NCI-H69 (cell line): ENCODE measurements at places on chromosomes 7 and 10.
A peak's percentile ranks its signal among the peaks of the same experiment; 100 is the strongest.

DNA sequence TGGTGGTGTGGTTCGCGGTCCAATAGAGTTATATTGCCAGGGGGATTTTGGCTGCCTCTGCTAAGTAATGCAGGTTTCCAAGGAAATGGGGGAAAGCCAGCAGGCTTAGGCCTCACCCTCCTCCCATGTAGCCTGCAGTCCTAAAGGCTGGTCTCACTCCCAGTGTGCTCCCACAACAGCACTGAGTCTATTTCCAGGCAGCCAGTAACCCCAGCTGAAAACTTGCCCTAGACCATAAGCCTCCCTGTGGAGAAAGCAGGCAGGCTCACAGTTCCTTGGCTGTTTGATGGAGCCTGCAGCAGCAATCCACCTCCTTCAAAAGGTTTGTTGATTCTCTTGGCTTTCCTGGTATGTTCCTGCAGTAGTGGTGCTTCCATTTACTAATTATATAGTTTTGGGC, 220.0 kb upstream of the ZNF804B start:
- peak; percentile 59 for DNase-seq

- DNase-seq: peak; percentile 93
Observed at GRCh38 chr10:121865554-121865953, 62.3 kb downstream of the ATE1 start.

- no peak for DNase-seq
Observed at GRCh38 chr10:22648547-22648961, 65.8 kb downstream of the PIP4K2A start.

DNA sequence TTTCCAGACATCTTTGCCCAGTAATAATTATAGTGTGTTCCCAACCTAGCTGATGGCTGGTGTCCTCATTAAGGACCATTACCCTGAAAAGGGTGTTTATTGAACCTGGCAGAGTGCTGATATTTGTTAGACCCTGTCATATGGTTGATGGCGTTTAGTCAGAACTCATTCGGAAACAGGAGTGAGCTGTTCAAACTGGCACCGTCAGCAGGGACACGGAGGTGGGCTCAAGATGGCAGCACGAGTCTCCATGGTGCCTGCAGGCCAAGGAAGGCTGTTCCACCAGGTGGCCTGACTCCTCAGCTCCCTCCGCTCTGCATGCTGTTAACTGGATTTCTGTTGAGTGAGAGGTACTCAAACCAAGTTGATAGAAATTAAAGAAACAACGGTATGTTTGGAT, 589.1 kb upstream of the MGMT start:
- no peak for DNase-seq

GRCh38 chr7:51878865-51879264, 562.3 kb upstream of the COBL start:
- DNase-seq: no peak
